ENCODE measurements at places on chromosomes 16 and 17. TPM values are rescaled to one million over a fixed set of nuclear protein-coding genes. Genes with fewer than 3 reads are reported as not detected.

GRCh38 chr16:60261425-60261824 is 1527.3 kb upstream of the GOT2 start:
- no peak for DNase-seq

DNA sequence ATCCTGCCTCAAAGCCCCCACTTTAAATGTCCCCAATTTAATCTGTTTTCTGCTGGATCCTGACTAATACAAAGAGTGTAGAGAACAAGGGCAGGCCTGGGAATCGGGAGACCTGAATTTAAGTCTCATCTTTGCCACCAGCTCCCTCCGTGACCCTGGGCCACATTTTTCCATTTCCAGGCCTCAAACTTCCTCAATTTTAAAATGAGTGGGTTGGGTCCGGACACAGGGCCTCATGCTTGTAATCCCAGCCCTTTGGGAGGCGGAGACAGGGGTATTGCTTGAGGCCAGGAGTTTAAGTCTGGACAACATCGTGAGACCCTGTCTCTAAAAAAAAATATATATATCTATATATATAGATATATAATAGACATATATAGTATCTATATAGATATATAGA is 61.4 kb downstream of the SRL start:
- DNase-seq = no peak

FOXN1 gene
- total RNA-seq = not detected

DNA sequence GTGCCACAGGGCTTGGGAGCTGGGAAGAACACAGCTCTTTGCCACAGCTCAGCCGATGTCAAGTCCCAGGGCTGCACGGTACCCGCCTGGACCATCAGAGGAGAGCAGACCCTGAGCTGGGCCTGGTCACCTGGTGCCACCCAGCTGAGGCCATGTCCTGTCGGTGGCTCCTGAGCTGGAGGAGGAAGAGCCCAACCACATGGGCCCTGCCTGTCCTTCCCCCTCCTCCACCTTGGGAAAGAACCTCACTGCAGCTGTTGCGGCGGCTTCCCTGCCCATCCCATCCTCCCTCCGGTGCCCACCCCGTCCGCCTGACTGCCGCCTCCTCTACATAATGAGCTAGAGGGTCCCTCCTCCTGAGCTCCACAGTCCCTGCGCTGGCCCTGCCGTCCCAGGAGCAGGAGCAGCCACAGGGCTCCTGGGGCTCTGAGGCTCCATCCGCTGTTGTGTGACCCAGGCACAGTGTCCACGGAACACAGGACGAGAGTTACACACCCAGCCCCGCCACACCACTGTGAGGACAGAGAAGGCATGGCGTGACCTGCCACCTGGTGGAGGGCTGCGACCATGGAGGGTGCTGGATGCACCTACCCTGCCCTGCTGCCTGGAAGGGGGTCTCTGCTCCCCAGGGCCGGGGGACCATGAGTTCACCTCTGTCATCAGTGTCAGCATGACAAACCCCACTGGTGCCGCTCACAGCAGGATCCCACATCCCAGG is 21.4 kb upstream of the CHMP6 start:
- DNase-seq = peak; percentile 97

DNA sequence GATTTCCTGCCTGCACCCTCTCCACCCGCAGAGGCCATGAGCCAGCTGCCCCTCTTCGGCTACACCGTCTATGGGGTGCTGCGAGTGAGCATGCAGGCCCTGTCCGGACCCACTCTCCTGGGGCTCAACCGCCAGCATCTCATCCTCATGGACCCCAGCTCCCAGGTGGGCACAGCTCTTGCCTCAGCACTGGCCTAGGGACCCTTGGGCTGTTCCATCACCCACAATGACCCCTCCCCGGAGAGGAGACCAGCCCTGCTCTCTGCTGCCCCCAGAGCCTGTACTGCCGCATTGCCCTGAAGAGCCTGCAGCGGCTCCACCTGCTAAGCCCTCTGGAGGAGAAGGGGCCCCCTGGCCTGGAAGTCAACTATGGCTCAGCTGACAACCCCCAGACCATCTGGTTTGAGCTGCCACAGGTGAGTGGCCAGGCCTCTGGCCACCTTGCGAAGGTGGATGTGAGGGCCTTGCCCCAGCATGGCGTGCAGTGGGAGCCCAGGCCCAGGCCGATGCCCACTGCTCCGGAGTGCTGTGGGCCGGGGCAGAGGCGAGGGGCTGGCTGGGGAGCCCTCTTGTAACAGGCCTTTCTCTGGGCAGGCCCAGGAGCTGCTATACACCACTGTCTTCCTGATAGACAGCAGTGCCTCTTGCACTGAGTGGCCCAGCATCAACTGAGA is 7.3 kb upstream of the SMIM5 start:
- peak; percentile 96 for DNase-seq

- DNase-seq = peak; percentile 93
Measured at GRCh38 chr17:38703742-38704605, 1.1 kb upstream of the MLLT6 start.

- DNase-seq = no peak
Measured at GRCh38 chr16:86892509-86892908, 314.2 kb downstream of the FOXL1 start.

DNA sequence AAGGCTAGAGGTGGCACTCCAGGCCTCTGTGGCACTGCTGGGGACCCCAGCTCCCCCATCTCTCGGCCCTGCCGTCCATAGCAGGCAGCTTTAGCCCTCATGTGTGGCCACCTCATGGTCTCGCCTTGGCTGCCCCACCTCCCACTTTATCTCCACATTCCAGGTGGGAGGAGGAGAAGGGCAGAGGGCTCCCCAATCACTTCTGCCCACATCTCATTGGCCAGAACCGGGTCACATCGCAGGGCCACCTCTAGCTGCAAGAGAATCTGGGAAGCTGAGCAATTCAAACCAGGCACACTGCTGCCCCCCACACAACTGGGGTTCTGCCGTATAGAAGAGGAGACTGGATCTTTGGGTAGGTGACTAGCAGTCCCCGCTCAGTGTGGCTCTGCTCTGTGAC is 1.6 kb downstream of the DRC7 start:
- no peak for DNase-seq

GRCh38 chr17:35750526-35751395 is 2.3 kb downstream of the GAS2L2 start:
- no peak for DNase-seq

TMEM170A gene
- 13.6 TPM for total RNA-seq

DNA sequence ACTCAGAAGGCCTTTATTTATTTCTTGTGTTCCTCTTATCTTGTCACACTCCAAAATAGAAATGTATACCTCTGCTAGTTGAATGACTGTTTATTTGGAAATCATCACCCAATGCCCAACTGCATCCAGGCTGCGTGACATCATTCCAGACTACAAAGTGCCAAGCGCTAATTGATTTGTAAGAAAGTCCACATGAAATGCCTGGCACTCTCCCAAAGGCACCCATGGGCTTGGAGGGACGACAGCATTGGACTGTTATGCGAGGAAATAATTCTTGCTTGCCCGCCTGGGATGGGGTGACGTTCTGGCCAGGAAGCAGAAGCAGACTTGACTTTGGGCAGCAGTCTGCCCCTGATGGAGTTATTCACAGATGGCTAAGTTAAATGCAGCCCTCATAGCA is 165.9 kb downstream of the CDH13 start:
- no peak for DNase-seq

DNA sequence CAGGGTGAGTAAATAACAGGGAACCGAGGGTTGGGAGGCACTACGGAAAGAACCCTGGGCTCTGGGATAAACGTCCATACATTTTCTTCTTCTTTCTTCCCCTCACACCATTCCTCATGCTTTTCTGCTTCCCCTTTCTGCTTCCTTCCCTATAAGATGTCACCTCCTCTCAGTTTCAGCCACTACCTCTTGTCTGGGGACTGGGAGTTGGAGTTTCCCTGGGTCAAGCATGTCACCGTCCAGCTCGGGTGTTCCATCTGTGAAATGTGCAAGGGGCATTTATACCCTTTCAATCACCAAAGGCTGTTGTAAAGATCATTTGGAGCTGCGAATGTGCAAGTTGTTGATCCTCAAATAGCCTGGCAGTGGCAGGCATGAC is 17.5 kb upstream of the CCL22 start:
- no peak for DNase-seq

- DNase-seq = peak; percentile 53
Measured at GRCh38 chr16:64206862-64207261, 915.0 kb downstream of the CDH11 start.

TMEM231 gene
- 22.4 TPM for total RNA-seq

ZNF207 gene
- 131 TPM for total RNA-seq

SEPTIN12 gene
- total RNA-seq = not detected

GRCh38 chr17:17892731-17893130 is 55.9 kb upstream of the SREBF1 start:
- DNase-seq = peak; percentile 37
